GM04503 (cell line): ENCODE measurements at places on chromosomes 5 and 9.

GRCh38 chr5:86625148-86625547, 7.4 kb downstream of the COX7C start:
- DNase-seq, result no peak

GRCh38 chr5:133801955-133802751, 166.3 kb downstream of the C5orf15 start:
- no peak for DNase-seq

DNA sequence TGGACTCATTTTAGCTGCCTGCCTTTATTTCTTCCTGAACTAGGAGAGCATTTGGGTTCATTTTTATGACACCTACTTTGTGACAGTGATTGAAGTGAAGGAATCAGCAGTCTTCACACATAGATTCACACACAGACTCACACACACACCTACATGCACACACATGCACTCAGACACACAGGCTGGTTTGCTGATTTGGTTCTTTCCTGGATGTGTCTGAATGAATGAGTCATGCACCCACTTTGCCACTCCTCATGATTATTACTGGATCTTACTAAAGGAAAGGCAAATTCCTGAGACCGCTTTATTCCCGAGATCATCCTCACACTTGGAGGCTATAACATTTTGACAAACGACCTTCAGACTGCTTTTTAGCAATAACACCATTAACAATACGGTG, 529.5 kb downstream of the AGTPBP1 start:
- no peak for DNase-seq

- DNase-seq, result peak; percentile 72
Observed at GRCh38 chr5:72486371-72486770, 20.8 kb downstream of the ZNF366 start.

- no peak for DNase-seq
Observed at GRCh38 chr9:72280913-72281500, 84.0 kb downstream of the ZFAND5 start.

GRCh38 chr5:134857401-134857800, 11.6 kb downstream of the C5orf24 start:
- no peak for DNase-seq

DNA sequence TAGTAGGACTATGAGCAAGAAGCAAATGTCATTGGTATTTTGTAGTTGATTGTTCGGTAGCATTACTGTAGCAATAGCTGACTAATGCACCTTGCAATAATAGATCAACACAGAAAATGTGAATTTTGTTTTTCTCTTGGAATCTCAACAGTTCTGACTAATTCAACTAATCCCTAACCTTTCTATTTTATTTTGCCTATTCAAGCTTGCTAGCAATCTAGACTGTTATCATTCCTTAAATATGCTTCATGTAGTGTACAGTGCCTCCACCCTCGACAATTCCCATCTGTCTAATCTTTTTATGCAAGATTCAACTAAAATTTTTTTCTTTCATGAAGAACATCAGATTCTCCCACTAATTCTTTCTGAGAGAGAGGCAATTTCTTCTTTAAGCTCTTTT, 570.6 kb downstream of the PDE4D start:
- DNase-seq, result no peak

DNA sequence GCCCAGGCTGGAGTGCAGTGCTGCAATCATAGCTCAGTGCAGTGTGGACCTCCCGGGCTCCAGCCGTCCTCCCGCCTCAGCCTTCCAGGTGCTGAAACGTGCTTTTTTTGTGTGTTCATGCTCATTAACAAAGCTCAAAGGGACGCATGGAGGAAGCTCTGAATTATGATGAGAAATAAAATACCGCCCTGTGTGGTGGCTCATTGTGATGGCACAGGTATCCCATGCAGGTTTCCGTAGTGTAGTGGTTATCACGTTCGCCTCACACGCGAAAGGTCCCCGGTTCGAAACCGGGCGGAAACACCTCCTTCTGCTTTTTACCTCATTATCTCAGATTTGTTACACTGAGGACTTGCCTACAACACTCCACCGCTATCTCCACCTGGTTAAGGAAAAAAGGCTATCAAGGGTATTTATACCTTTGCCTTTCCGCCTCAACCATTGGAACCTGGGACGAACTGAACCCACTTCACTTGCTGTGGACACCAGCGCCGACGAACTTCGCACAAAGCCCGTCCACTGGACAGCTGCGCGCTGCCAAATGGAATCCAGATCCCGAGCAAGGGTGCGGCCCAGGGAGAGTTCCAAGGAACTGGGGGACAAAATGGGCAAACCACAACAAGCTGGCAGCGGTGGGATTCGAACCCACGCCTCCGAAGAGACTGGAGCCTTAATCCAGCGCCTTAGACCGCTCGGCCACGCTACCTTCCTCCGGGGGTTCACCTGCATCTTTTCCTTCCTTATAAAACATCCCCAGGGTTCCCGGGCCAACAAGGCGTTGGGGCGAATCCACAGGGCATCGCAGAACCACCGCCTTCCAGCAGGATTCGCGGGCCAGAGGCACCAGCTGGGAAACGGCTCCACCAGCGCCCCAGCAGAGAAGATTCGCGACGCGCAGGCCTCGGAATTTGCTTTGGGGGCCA, 26.3 kb downstream of the OR2V2 start:
- no peak for DNase-seq

DNA sequence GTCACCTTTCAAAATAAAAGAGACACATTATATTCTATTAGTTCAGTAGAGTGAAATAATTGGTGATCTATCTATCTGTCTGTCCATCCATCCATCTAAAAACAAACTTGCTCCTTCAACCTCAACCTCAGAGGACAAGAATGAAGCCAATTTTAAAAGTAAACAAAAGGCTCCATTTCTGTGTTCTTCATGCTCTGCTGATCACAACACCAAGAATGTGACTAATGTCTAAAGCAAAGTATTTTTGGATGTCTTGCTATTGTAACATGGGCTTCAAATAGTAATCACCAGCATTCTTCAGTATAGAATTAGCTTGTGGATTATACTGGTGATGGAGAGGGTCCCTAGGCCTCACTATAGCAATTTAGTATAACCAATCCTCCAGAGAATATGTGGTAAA, 1304.4 kb downstream of the MAT2B start:
- no peak for DNase-seq

DNA sequence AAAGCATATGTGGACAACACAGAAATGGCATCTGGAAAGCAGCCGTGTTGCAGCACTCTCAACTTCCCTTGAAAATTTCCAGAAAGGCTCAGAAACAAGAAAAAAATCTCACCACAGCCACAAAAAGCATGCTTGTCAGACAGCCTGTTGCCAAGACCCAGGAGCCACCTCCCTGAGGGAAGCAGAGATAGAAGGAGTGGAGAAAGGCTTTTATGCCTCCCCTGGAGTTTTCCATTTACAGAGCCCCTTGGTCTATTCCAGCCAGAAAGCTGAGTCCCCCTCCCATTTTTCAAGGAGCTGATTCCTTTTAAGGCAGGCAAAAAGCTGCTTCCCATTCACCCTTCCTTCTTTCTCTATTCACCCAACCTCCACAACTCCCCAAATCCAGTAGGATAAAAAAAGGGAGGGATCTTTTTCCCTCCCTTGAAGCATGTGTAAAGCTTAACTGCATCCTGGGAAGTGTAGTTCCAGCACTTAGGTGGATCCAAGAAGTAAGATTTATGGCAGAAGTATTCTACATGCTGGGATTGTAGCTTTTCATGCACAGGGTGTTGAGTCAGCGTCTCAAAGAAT, 37.1 kb upstream of the PALM2AKAP2 start:
- DNase-seq, result no peak

DNA sequence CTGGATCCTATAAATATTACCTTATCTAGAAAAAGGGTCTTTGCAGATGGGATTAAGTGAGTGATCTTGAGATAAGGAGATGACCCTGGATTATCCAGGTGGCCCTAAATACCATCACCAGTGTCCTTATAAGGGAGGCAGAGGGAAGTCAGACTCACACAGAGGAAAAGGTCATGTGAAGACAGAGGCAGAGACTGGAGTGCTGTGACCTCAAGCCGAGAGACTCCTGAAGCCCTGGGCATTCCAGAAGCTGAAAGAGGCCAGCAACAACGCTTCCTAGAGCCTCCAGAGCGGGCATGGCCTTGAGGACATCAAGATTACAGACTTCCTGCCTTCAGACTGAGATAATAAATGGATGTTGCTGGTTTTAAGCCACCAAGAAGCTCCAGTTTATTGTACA, 118.8 kb downstream of the ATPSCKMT start:
- DNase-seq, result no peak

GRCh38 chr9:114629563-114630090, 18.5 kb downstream of the TMEM268 start:
- DNase-seq, result no peak
